Upper lobe of left lung (tissue), 6 donors: ENCODE measurements at places on chromosomes 11 and 22. TPM values are rescaled to one million over a fixed set of nuclear protein-coding genes. Genes with fewer than 3 reads are reported as not detected.

DNA sequence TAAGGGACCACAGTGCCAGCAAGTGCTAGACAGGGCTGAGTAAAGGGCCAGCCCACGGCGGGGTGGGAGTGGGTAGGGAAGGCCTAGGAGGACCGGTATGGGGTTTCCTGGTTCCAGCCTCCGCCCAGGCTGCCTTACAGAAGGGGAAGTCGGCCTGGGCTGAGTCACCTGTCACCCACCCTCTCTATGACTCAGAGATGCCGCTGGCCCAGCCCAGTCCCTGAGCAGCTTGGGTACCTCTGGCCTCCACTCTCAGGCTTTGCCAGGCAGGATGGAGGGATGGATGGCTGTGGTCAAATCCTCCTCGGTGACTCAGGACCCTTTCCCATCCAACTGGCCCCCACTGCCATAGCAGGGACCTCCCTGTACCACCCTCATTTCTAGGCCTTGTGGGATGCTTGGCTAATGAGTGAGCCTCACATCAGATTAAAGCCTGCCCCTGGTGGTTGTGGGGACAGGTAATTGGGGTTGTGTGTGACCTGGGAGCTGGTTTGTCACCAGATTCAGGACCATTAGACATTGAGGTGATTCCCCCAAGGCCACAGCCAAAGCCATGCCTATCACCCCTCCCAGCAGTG, 13.9 kb downstream of the SLC35E4 start:
- H3K36me3 ChIP-seq = no peaks in the 10 kb centered on the region
- no peak overlapping the region for H3K4me3 ChIP-seq
- DNase-seq = peak; percentile 57
- no peaks in the 10 kb centered on the region for H3K4me1 ChIP-seq
- no peaks in the 10 kb centered on the region for H3K27me3 ChIP-seq
- no peak overlapping the region for H3K27ac ChIP-seq

DNA sequence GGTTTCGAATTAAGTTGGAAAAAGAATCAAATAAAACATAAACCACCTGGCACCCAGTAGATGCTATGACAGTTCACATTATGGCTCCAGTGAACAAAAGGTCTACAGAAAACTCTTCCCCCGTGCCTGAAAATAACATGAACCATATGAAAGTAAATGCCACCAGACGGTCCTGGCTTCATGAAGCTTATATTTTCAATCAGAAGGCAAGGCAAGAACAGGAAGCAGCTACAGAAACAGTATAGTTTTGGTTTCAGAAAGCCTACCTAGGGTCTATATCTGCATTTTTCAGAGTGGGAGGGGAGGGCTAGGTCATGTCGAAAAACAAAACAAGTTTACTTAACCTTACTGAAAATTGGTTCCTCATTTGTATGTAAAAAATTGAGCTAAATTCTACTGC, 9.8 kb downstream of the RAB30 start:
- H3K27ac ChIP-seq = no peak overlapping the region
- H3K27me3 ChIP-seq = no peaks in the 10 kb centered on the region
- DNase-seq = no peak

- H3K4me1 ChIP-seq = no peaks in the 10 kb centered on the region
- H3K4me3 ChIP-seq = no peak overlapping the region
Measured at GRCh38 chr22:22948651-22949571, 61.3 kb downstream of the IGLL5 start.

DNA sequence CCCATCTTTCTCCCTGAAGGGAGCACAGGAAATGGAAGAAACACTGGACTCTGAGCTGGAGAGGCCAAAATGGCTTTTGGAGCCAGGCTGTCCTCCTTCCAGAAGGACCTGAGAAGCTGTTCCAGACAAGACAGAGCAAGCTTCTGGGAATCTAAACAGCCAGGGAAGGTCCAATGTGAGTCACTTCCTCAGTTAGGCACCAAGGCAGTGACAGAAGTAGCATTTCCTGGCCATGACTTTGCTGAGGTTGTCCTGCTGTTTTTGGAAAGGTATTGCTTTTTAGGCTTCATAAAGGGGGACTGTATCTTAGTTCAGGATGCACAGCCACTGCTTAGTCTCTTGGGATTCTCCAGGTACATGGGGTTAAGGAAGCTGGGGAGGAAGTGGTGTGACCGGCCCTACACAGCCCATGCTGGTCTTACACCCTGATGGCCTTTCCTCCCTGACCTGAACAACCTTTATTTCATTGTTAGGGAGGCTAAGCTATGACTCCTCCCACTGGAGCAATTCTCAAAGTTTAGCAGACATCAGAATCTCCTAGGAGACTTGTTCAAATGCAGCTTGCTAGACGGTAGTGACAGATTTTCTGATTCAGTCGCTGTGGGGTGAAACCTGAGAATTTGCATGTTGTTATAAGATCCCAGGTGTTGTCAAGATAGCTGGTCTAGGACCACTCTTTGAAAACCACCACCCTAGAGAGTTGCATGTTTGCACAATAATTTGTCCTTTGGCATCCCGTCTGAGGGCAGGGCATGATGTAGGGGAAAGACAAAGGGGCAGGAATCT, 6.8 kb upstream of the INSC start:
- H3K27ac ChIP-seq = no peak overlapping the region
- no peaks in the 10 kb centered on the region for H3K4me1 ChIP-seq
- H3K36me3 ChIP-seq = no peaks in the 10 kb centered on the region
- H3K4me3 ChIP-seq = no peak overlapping the region
- no peaks in the 10 kb centered on the region for H3K27me3 ChIP-seq
- DNase-seq = no peak

Gene DKK3
- 125 TPM for total RNA-seq

DNA sequence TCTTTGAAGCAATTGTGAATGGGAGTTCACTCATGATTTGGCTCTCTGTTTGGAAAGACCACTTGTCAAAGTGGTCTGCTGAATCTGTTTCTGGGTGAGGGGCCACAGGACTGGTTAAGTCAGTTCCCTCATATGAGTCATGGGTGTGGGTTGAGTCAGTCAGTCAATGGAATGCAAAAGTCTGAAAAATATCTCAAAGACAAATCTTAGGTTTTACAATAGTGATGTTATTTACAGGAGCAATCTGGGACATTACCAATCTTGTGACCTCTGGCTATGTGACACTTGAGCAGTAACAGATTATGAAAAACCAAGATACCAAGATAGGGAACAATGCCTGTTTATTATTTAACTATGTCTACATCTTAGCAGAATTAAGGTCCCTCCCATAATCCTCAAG, 311.6 kb downstream of the AASDHPPT start:
- no peaks in the 10 kb centered on the region for H3K27me3 ChIP-seq
- H3K27ac ChIP-seq = no peak overlapping the region
- no peak overlapping the region for H3K4me3 ChIP-seq
- no peaks in the 10 kb centered on the region for H3K36me3 ChIP-seq

- H3K4me3 ChIP-seq = no peak overlapping the region
- DNase-seq = no peak
- peaks cover 77% of the 10 kb centered on the region for H3K4me1 ChIP-seq
- H3K27ac ChIP-seq = no peak overlapping the region
Measured at GRCh38 chr11:63866211-63866610, 27.3 kb downstream of the MARK2 start.
